Mesenteric fat pad (tissue), 1 donor: ENCODE measurements at places on chromosomes 1 and 21.

GRCh38 chr1:109161858-109162606 lies 48.1 kb downstream of the ELAPOR1 start:
- DNase-seq: peak; percentile 18

DNA sequence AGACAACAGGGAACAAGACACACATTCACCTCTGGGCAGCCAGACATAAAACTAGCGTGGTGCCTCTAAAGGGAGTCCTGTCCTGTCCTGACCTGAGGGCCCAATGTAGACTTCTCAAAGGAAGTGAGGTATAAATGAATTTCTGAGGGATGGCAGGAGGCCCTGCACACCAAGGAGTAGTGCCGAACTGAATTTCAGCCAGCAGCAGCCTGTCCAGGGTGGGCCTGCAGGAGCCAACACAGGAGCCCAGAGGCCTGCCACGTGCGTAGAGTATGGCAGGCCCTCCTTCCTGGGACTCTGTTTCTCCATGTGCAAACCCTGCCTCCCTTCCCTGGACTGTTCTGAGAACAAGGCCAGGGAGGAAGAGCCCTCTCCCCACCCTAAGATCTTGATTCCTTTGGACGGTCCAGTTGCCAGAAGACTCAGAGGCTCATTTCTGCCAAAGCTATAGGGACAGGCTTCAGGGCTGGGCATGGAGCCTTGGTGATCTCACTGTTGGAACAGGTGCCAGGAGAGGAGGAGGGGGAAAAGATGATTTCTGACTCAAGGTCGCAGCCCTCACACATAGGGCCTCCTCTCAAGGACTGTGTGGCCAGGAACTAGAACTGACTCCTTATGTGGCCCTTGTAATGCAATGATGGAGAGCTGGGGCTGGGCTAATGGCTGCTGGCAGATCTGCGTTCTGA lies 1.8 kb upstream of the FABP3 start:
- peak; percentile 72 for DNase-seq

- DNase-seq: no peak
Measured at GRCh38 chr1:101356604-101357443, 120.0 kb downstream of the S1PR1 start.

DNA sequence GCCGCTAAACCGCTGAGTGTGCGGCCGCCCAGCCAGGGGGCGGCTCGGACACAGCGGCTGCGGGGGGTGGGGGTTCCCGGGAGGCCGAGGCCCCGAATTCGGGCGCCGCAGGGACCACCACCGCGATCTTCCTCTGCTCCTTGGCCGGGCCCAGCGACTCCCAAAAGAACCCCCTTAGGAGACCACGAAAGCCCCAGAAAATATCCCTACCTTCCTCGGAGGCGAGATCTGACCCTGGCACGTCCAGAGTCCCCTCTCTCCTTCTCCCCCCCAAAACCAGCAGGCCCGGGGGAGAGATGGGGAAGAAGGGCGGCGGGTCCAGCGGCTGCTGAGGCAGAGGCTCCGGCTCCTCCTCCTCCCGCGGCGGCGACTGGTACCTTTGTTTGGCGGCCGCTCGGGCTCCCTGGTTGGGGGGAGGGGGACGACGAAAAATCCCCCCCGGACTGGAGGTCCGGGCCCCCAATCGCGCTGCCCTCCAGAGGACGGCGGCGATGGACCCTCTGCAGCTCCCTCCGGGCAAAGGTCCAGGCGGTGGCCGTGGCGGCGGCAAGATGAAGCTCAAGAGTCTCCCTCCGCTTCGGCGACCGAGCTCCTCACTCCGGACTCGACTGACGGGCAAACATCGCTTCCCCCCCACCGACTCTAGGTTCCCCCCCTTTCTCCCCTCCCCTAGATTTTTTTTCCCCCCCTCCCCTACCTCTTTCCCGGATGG lies at the start of gene ARID4B:
Gene ARID4B (minus strand): TSS at position 621 of the 712 bp plus-strand sequence. CDS start 1,260 bp downstream, outside the sequence.
- peak; percentile 93 for DNase-seq

DNA sequence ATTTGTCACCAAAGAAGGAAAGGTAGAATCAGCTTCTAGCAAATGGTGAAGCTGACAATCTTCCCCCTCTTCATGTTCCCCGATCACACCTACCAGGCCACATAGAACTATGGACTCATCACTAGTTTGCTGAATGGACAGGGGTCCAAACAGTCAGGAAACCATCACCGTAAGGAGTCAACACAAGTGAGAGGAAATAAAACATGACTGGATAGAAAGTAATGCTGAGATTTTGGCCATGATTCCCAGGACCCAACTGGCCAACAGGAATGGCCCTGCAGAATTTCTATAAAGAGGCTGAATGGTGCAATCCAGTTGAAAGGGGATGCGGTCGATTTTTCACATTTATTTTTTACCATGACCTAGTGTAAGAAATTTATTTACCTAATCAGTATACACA lies 10.7 kb downstream of the DDAH1 start:
- DNase-seq: no peak

DNA sequence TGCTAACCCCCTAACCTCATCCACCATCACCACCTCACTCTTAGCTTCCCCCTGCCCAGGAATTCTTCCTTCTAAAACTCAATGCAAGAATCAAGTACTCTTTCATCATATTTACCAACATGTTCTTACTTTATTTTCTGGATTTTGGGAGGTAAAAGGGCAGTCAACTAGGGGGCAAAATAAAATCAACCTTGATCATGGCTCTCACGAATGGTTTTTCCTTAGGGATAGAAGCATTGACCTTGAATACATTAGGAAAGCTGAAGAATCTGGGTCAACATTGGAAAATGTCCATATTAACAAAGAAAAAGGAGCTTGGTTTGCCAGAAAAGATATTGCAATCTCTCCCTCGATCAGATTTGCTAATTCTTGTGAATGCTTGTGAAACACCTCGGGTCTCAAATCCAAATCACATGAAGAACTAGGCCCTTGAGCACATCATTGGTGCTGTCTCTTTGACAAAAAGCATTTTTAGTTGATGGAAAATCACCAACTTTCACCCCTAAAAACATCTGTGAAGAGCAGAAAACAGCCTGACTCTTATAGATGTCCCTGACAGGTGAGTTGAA lies 58.9 kb downstream of the ZC3H11B start:
- no peak for DNase-seq
